ENCODE measurements at places on chromosomes 2 and 18.

- no peak for DNase-seq
These were observed 46.3 kb downstream of the COPS8 start for GRCh38 chr2:237131749-237132533.

DNA sequence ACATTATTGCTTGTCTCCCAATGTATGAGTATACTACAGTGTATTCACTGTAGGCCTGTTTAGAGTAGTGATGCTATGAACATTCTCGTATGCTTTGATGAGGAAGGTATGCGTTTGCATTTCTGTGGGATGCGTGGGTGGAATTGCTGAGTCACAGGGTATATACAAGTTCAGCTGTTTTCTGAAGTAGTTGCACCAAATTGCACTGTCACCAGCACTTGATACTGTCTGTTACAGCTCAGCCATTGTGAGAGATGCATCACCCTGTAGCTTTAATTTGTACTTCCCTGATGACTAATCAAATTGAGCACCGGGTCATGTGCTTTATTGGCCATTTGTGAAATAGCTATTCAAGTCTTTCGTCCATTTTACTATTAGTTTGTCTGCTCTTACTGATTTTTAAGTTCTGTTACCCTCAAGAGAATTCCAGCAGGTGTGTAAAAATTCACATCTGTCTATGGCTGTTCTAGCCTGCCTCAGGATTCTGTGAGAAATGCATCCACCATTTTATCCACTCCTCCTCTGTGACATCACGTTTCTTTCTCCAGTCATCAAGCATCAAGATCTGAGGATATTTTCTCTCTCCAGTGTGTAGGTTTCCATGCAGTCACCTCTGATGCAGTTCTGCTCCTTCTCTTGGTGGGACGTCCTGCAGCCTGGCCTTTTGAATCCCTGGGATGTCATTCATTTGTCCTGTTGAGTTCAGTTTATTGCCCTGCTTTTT is 72.5 kb downstream of the DGKD start:
- no peak for DNase-seq

GRCh38 chr2:226483745-226484619 is 315.6 kb downstream of the IRS1 start:
- no peak for DNase-seq

GRCh38 chr2:59713577-59713976 is 839.9 kb downstream of the BCL11A start:
- peak; percentile 49 for DNase-seq

DNA sequence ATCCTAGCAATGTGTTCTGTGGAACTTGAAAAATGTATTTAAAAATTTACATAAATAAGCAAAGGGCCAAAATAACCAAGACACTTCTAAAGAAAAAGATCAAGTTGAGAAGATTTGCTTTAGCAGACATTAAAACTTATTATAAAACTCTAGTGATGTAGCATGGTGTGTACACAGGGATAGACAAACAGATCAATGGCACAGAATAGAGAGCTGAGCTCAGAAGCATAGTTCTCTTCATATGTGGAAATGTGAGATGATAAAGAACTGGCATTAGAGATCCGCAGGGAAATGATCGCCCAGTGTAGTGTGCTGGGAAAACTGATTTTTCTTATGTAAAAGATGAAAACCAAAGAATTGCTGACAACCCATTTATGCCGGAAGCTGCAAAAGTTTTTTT is 39.4 kb downstream of the SERPINB8 start:
- no peak for DNase-seq

DNA sequence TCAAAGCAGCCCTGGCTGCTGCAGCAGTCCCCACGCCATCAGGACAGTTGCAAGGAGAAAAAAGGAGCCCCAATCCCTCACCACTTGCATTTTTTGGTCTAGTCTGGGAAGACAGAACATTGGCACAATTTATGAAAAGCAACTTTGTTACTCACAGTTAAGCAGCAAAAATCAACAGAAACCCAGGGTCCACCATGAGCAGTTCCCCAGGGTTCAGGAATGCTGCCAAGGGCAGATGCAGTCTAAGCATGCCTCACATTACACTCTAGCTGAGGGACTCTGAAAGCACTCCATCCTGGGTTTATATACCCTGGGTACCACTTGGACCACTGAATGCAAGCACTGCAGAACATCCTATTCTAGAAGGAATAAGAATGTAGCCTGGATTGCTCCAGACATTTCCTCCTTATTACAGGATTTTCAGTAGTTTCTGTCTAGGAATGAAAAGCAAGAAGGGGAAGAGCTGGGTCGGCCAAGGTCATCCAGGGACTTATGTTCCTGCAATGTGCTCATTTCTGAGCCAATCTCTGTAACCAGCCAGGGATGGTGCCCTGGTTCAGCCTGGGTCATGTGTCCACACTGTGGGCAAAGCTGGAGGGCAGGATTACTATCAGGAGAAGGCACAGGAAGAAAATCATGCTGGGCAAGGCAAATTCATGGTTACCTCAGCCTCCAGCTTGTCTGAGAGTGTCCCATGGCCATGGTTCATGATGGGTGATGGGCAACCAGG is 19.5 kb upstream of the TMEM163 start:
- DNase-seq, result no peak

DNA sequence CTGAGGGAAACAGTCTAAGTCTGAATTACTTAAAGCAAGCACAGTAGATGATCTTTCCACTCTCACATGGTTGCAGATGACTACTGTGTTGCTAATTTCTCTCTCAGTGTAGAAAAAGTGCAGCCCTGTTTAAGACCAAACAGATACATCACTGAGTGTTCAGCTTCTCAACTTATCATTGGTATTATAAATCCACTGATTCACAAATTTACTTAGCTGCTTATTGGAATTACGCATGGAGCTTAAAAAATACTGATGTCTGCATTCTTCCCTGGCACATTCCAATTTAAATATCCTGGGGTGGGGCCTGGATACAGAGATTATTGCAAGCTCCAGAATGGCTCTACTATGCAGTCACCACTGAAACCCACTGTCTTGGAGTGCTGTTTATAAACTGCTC is 411.2 kb downstream of the RND3 start:
- DNase-seq, result no peak

GRCh38 chr18:52228166-52228565 is 111.8 kb upstream of the DCC start:
- no peak for DNase-seq

GRCh38 chr2:237041231-237041630 is 44.5 kb upstream of the COPS8 start:
- no peak for DNase-seq

GRCh38 chr2:197937814-197938213 is 133.4 kb downstream of the PLCL1 start:
- no peak for DNase-seq

DNA sequence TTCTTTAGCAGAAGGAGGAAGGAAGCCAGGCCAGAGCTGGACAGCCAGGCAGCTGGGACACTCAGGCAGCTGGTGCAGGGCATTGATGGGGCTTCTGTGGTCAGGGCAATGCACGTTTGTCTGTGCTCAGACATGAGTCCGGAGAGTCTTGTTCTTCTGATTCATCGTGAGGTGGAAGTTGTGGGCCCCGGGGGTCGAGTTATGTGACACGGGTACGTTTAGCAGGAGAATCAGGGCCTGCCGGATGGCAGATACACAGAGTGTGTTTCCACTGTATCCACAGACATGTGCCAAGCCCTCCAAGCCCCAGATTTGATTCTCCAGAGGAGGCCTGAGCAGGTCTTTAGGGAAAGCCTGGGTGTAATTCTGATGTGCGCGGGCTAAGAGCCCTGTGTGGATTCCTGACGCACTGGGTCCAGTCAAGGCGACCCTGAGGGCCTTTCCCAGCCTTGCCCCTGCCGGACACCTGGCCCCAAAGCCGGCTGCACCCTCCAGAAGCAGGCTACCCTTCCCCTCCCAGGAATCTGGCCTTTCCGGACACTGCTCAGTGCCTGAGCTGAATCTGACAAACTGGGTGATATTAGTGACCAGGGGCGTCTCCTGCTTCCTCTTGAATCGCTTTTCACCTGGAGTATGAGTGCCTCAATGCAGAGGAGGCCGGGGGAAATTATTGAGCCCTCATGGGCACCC is 10.1 kb downstream of the ARHGEF4 start:
- DNase-seq, result no peak

DNA sequence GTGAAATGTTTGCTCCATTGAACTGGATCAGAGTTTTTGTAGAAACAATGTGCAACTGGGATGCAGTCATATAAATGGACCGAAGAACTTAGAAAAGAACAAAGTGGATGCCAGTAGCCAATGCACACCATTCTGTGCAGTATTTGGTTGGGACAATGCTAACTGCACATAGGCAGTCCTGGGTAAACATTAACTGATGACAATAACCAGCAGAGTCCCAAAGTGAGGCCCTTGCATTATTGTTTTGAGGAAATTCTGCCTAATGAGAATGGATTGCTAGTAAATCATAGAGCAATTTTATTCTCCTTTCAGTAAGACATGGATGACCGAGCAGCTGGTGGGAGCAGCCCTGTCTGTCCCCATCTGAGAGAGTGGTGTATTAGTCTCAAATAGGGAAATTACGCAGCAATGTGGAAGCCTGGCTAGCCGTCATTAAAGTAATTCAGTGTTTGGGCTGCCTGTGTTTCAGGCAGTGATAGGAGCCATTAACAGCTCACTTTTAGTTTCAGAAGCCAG is 94.9 kb downstream of the KCTD1 start:
- DNase-seq, result no peak

- no peak for DNase-seq
These were observed 6.3 kb upstream of the CCNT2 start for GRCh38 chr2:134912361-134912760.

GRCh38 chr2:48952143-48952542 is 196.6 kb upstream of the LHCGR start:
- DNase-seq, result no peak

- no peak for DNase-seq
These were observed 37.9 kb downstream of the GALNT1 start for GRCh38 chr18:35619464-35619863.

Measured in germinal center (tissue), 1 donor.